ENCODE measurements at places on chromosomes 2 and 18.

DNA sequence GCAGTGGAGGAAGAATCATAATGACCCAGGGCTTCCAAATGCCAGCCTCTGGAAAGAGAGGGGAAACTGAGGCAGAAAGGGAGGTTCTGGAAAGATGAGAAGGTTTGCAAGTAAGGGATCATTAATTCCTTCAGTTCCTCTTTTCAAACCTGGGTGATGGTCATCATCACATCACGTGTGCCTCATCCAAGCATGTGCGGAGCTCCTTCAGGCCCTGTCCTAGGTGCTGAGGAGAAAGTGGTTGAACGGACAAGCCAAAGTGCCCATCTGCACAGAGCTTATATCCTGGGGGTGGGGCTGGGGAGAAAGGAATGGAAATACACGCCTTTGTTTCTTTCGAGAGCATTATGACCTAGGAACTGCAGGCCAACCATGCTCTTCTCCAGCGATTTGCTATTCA lies 60.2 kb upstream of the AFF3 start:
- DNase-seq = no peak

- no peak for DNase-seq
Measured at GRCh38 chr2:226693521-226693920, 106.1 kb downstream of the IRS1 start.

GRCh38 chr18:27614951-27615844 lies 430.1 kb upstream of the CHST9 start:
- no peak for DNase-seq

- DNase-seq = no peak
Measured at GRCh38 chr2:42835577-42836371, 43.4 kb upstream of the HAAO start.

DNA sequence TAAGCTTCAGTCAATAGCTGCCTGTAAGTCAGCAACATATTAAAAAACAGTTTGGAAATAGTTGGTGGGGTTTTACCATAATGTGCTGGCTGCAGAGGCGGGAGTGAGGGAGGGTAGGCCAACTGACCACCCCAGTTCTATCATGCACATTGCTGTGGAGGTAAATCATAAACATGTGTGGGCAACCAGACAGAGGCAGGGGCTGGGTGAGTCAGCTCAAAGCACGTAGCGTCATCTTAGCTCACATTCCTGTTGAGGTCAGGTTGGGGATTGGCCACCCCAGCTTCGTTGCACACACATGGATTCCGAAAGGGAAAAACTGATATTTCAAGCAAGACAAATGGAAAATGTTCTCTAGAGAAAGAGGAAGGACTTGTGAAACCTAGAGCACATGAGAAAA lies 19.5 kb downstream of the GPR45 start:
- no peak for DNase-seq

All from GM12892 (cell line).